H9 (cell line): ENCODE measurements at places on chromosomes 4 and X.

DNA sequence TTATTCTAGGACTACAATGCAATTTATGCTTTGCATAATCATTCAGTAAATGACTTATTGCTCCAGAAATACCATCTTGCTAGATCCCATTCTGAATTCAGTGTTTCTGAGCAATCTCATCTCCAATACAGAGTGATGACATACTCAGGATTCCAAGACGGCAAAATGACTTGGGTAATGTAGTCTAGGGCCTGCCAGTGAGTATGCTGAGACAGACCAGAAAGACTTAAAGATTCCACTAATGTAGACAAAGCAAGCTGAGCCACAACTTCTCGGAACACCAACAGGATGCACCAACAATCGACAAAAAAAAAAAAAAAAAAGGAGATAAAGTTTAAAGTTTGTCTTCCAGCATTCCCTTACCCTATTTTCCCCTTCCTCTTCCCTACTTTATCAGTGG lies 919 bp upstream of the SEC24B start:
- no peak for DNase-seq

DNA sequence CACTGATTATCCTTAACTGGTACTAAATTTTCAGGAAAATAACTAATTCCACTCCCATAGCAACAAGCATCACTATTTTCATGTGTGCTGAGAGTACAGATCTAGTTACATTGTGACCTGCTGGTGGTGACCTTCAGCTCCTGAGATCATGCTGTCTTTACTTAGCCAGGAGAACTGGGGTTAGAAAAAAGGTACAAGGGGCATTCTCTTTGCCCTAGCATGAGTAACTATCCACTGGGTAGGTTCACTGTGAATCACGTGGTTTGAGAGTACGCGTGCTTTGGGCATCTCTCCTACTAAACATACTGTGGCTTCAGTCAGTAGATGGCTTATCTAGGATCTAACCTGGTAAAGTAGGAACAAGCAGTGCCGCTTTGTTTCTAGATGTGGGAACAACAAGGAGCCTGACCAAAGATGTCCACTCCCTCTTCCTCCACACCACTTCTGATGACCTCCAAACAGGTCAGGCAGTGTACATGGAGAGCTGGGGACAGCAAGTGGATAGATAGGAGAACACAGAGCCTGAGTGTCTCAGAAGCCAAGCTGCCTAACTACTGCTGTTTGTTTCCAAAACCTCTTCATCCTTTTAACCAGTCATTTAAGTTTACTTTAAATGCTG lies 90.2 kb downstream of the CBR4 start:
- DNase-seq: no peak

DNA sequence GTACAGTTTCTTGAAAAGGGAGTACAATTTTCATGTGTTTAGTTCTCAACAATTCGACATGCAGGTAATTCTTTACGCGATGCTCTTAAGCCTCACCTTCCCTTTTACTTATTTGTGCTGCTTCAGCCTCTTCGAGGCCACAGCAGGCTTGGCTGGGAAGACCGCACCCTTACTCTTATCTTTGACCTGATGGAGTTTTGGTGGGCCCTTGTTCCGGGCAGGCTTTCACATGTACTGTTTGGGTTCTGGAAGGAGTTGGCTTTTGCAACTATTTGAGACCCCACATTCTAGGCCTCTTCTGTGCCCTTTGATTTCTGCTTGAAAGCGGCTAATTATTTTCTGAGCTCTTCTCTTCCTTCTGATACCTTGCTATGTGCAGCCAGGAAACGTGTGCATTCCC lies 60.2 kb downstream of the FAM193A start:
- DNase-seq: no peak

GRCh38 chrX:24567169-24567568 lies 80.0 kb downstream of the PCYT1B start:
- no peak for DNase-seq

GRCh38 chrX:117989512-117989911 lies 127.1 kb downstream of the KLHL13 start:
- DNase-seq: no peak
